ENCODE measurements at places on chromosomes 5 and 9.

GRCh38 chr5:97094579-97095317, 47.7 kb downstream of the LIX1 start:
- H3K4me3 ChIP-seq, result no peak overlapping the region
- no peak overlapping the region for H3K27ac ChIP-seq
- no peaks in the 10 kb centered on the region for H3K36me3 ChIP-seq
- DNase-seq, result no peak
- peaks cover 3% of the 10 kb centered on the region for H3K4me1 ChIP-seq

- H3K27me3 ChIP-seq, result peaks cover 11% of the 10 kb centered on the region
- no peak for DNase-seq
- no peak overlapping the region for H3K27ac ChIP-seq
- H3K4me1 ChIP-seq, result no peaks in the 10 kb centered on the region
- no peaks in the 10 kb centered on the region for H3K36me3 ChIP-seq
- H3K4me3 ChIP-seq, result no peak overlapping the region
Measured at GRCh38 chr5:164244-164643, 27.1 kb upstream of the LRRC14B start.

GRCh38 chr9:123034881-123035510, 1.5 kb downstream of the GPR21 start:
- peaks cover 17% of the 10 kb centered on the region for H3K36me3 ChIP-seq
- no peaks in the 10 kb centered on the region for H3K4me1 ChIP-seq
- DNase-seq, result no peak

DNA sequence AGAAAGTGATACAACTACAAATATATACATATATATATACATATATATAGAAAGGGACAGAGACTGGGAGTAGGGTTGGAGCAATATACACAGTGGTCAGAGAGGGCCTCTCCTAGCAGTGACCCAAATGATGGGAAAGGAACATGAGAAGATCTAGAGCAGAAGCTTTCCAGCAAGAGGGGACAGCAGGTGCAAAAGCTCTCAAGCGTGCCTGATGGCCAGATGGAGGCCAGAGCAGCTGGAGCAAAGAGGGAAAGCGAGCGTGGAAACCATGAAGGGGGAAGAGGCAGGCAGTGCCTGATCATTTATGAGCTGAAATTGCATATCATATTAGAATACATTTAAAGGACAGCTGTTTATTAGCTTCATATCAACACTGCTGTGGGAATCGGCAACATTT, 7.6 kb upstream of the GRPEL2 start:
- H3K27me3 ChIP-seq, result no peaks in the 10 kb centered on the region
- H3K4me1 ChIP-seq, result no peaks in the 10 kb centered on the region
- no peak for DNase-seq
- H3K4me3 ChIP-seq, result no peak overlapping the region
- no peaks in the 10 kb centered on the region for H3K36me3 ChIP-seq
- no peak overlapping the region for H3K27ac ChIP-seq

DNA sequence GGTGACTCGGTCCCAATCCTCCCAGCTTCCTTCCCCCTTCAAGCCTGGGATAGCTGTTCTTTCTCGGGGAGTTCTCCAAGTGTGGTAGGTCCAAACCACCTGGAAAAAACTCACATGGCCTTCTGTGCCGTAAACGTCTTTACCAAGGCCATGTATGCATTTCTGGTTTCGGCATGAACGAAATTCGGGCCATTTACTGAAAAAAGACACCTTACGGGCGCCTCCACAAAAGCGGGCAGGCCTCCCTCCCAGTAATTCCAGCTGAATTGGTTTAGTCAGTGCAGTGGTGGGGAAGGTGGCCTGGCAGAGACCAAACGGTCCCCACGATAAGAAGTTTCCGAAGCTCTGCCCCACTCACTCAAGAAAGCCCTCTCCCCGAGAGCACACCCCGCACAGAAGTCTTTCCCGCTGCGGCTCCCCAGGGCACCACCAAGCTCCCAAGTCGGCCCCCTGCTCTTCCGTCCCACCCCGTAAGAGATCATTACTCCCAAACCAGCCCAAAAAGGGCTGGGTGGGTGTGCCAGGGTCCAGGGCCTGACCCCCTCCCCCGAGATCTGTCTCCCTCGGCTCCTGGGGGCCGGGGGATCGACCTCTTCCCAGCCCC, 86.3 kb upstream of the MELK start:
- peak overlapping the region; percentile 70 for H3K27ac ChIP-seq
- no peak for DNase-seq
- H3K36me3 ChIP-seq, result no peaks in the 10 kb centered on the region
- H3K27me3 ChIP-seq, result no peaks in the 10 kb centered on the region

DNA sequence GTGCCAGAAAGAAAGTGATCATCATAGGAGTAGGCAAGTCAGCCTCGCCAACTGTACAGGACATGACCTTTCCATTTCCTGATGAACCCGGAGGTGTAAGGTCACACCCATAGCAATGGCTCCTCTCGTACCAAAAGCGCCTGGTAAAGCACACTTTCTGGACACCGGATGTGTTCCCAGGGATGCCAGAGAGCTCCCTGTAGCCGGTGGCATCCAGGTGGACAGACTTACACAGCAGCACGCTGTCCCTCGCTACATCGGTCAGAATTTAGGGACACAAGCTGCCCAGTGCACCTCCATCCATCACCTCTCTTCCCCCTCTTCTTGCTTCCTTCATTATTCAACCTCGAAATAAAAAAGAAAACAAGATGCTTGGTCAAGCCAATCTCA, 105.4 kb downstream of the SYK start:
- H3K27ac ChIP-seq, result no peak overlapping the region
- no peak for DNase-seq
- H3K4me3 ChIP-seq, result no peak overlapping the region
- no peaks in the 10 kb centered on the region for H3K36me3 ChIP-seq
- no peaks in the 10 kb centered on the region for H3K4me1 ChIP-seq

GRCh38 chr9:20508242-20508641, 114.1 kb downstream of the MLLT3 start:
- H3K36me3 ChIP-seq, result no peaks in the 10 kb centered on the region
- no peak for DNase-seq
- H3K4me1 ChIP-seq, result peaks cover 15% of the 10 kb centered on the region

GRCh38 chr5:87074934-87075541, 192.6 kb upstream of the RASA1 start:
- H3K27me3 ChIP-seq, result no peaks in the 10 kb centered on the region
- no peaks in the 10 kb centered on the region for H3K36me3 ChIP-seq
- peaks cover 16% of the 10 kb centered on the region for H3K4me1 ChIP-seq
- H3K27ac ChIP-seq, result no peak overlapping the region

- H3K36me3 ChIP-seq, result peaks cover 4% of the 10 kb centered on the region
- peaks cover 30% of the 10 kb centered on the region for H3K4me1 ChIP-seq
- H3K27me3 ChIP-seq, result no peaks in the 10 kb centered on the region
- peak overlapping the region; percentile 96 for H3K4me3 ChIP-seq
Measured at GRCh38 chr5:176447591-176447977, 601 bp upstream of the FAF2 start.

DNA sequence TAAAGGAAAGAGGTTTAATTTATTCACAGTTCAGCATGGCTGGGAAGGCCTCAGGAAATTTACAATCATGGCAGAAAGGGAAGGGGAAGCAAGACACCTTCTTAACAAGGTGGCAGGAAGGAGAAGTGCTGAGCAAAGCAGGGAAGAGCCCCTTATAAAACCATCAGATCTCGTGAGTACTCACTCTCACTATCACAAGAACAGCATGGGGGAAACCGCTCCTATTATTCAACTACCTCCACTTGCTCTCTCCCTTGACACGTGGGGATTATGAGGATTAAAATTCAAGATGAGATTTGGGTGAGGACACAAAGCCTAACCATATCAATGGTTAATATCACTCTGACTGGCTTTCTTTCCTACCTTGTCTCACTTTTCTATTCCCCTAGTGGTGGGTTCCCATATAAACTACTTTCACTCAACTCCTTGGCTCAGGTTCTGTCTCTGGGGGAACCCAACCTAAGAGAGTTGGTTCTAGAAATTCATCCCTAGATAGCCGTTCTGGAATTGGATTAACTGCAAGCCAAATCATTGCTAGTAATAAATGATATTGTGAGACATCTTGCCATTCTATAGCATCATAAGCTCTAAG, 749.8 kb upstream of the GRAMD2B start:
- no peak overlapping the region for H3K27ac ChIP-seq
- H3K27me3 ChIP-seq, result no peaks in the 10 kb centered on the region
- H3K4me1 ChIP-seq, result no peaks in the 10 kb centered on the region
- DNase-seq, result no peak
- H3K36me3 ChIP-seq, result no peaks in the 10 kb centered on the region

GRCh38 chr5:178209334-178210072, 5.2 kb downstream of the HNRNPAB start:
- H3K4me3 ChIP-seq, result no peak overlapping the region
- no peak overlapping the region for H3K27ac ChIP-seq
- H3K36me3 ChIP-seq, result peaks cover 83% of the 10 kb centered on the region
- H3K4me1 ChIP-seq, result peaks cover 32% of the 10 kb centered on the region
- no peak for DNase-seq
- H3K27me3 ChIP-seq, result no peaks in the 10 kb centered on the region

- no peak overlapping the region for H3K4me3 ChIP-seq
- H3K4me1 ChIP-seq, result no peaks in the 10 kb centered on the region
- no peaks in the 10 kb centered on the region for H3K36me3 ChIP-seq
- H3K27ac ChIP-seq, result no peak overlapping the region
Measured at GRCh38 chr5:147869112-147869511, 9.4 kb upstream of the SCGB3A2 start.

- H3K4me3 ChIP-seq, result no peak within 1 kb of the TSS
- H3K36me3 ChIP-seq, result no peaks in the 10 kb centered on the region
- no peak within 1 kb of the TSS for H3K27ac ChIP-seq
- no peaks in the 10 kb centered on the region for H3K4me1 ChIP-seq
Measured at GRCh38 chr5:17634160-17634559, at the start of gene TAF11L14. TAF11L14 (plus strand) TSS chr5:17634460.

- no peaks in the 10 kb centered on the region for H3K36me3 ChIP-seq
- H3K27ac ChIP-seq, result no peak overlapping the region
- H3K27me3 ChIP-seq, result peaks cover 7% of the 10 kb centered on the region
- H3K4me1 ChIP-seq, result no peaks in the 10 kb centered on the region
- DNase-seq, result no peak
- no peak overlapping the region for H3K4me3 ChIP-seq
Measured at GRCh38 chr5:73986729-73987128, 360.7 kb downstream of the ARHGEF28 start.

- no peak overlapping the region for H3K27ac ChIP-seq
- H3K4me1 ChIP-seq, result no peaks in the 10 kb centered on the region
- no peaks in the 10 kb centered on the region for H3K36me3 ChIP-seq
- H3K4me3 ChIP-seq, result no peak overlapping the region
- H3K27me3 ChIP-seq, result no peaks in the 10 kb centered on the region
Measured at GRCh38 chr9:132020272-132020671, 59.4 kb downstream of the MED27 start.

GRCh38 chr5:66960369-66961137, 236.0 kb downstream of the CD180 start:
- H3K27ac ChIP-seq, result no peak overlapping the region
- no peaks in the 10 kb centered on the region for H3K27me3 ChIP-seq
- no peak for DNase-seq
- H3K4me1 ChIP-seq, result no peaks in the 10 kb centered on the region

GRCh38 chr9:93818827-93819472, 136.2 kb downstream of the BARX1 start:
- no peak for DNase-seq
- no peaks in the 10 kb centered on the region for H3K36me3 ChIP-seq
- no peak overlapping the region for H3K4me3 ChIP-seq
- H3K27ac ChIP-seq, result no peak overlapping the region
- peaks cover 27% of the 10 kb centered on the region for H3K27me3 ChIP-seq
- H3K4me1 ChIP-seq, result no peaks in the 10 kb centered on the region

DNA sequence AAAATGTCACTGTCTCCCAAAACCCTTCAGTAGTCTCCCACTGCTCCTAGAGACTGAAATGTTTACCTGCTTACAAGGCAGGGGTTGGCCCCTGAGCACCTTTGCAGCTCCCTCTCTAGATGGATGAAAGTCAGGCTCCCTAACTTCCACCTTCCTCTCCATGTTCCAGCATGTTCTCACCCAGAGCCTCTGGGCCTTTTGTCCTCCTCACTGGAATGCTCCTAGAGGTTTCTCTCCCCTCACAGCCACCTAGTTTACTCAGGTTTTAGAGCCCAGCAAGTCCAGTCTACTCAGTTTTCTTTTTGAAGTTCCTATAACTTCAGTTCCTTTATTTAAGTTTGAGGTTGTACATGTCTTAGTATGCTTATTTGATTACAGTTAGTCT, 815 bp upstream of the URM1 start:
- peak overlapping the region; percentile 68 for H3K27ac ChIP-seq
- H3K4me3 ChIP-seq, result peak overlapping the region; percentile 93
- H3K4me1 ChIP-seq, result peaks cover 21% of the 10 kb centered on the region
- H3K36me3 ChIP-seq, result peaks cover 22% of the 10 kb centered on the region
- no peaks in the 10 kb centered on the region for H3K27me3 ChIP-seq

DNA sequence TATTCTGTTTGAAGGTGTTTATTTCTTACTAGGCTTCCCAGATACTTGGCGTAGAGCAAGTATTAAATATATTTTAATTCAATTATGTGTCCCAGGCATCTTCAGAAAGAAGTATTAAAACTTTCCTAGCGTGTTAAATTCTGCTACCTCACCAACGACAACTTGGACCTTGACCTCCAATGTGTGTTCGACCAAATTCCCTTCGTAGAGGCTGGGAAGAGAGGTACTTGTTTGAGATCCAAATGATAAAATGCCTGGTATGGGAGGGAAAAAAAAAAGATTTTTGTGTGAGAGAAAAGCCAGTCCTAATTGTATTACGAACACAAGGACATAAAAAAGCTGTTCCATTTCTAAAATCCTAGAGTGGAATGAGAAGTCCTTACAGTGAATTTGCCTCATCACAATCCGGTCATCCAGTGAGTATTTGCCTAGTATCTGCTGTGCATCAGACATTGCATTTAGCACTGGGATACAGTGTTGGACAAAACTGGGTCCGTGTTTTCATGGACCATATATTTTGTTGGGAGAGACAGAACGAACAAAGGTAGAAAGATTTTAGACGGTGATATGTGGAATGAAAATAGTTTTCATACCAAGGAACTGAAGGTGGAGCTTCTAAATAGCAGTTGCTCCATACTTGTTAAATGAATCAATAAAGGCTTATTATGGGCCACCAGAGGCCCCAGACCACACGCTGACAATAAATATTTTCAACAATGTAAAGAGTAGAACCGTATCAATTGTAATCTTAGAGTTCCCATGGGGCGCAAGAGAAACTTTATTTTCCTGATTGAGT, 103.1 kb downstream of the KIF4B start:
- H3K4me1 ChIP-seq, result no peaks in the 10 kb centered on the region
- no peak overlapping the region for H3K4me3 ChIP-seq
- no peaks in the 10 kb centered on the region for H3K27me3 ChIP-seq
- H3K27ac ChIP-seq, result no peak overlapping the region
- no peak for DNase-seq

GRCh38 chr5:59069438-59070079, 486.7 kb downstream of the RAB3C start:
- H3K27me3 ChIP-seq, result no peaks in the 10 kb centered on the region
- no peak overlapping the region for H3K27ac ChIP-seq
- no peaks in the 10 kb centered on the region for H3K36me3 ChIP-seq
- H3K4me3 ChIP-seq, result no peak overlapping the region

DNA sequence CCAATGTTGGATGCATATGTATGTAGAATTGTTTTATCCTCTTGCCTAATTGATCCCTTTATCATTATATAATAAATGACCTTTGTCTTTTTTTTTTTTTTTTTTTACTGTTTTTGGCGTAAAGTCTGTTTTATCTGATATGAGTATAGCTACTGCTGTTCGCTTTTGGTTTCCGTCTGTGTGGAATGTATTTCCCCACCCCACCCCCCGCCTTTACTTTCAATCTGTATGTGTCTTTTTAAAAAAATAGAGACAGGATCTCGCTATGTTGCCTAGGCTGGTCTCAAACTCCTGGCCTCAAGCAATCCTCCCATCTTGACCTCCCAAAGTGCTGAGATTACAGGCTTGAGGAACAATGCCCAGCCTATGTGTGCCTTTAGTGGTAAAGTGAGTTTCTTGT, 11.3 kb downstream of the AHRR start:
- no peak overlapping the region for H3K27ac ChIP-seq
- no peaks in the 10 kb centered on the region for H3K27me3 ChIP-seq
- H3K4me1 ChIP-seq, result peaks cover 9% of the 10 kb centered on the region
